Effector CD4-positive, alpha-beta T cell (primary cell): ENCODE measurements at places on chromosomes 5 and 9.

DNA sequence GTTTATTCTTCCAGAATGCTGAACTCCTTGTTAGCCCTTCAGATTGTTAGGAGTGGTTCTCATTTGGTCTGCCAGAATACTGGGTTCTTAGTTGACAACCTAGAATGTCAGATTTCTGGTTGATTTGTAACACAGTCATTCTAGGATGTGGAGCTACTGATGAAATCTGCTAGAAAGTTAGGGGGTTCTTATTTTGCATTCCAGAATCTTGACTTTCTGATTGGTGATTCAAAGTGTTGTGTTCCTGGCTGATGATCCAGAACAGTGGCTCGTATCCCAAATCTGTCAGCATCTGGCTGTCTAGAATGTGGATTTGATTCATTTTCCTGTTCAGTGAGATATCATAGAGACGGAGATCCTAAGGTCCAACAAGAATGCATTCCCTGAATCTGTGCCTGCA is 21.9 kb downstream of the PTGS1 start:
- DNase-seq: no peak

DNA sequence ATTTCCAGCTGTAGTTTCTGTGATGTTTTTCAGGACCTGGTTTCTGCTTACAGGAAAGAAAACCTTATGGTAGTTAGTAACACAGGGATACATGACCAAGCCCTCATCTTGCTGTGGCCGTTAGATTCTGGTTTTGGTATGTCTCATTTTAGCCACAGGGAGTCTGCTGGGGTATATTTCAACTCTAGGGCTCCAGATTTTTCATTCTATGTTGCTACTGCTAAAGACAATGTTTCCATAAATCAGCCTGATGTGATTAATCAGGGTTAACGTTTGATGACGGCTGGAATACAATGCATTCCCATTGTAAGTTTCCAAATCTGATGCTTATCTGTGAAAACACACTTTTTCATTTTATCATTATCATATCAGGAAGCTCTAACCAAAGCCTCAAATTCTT is 48.2 kb downstream of the P4HA2 start:
- no peak for DNase-seq

- no peak for DNase-seq
Measured at GRCh38 chr9:19049917-19050636, 850 bp downstream of the RRAGA start.

DNA sequence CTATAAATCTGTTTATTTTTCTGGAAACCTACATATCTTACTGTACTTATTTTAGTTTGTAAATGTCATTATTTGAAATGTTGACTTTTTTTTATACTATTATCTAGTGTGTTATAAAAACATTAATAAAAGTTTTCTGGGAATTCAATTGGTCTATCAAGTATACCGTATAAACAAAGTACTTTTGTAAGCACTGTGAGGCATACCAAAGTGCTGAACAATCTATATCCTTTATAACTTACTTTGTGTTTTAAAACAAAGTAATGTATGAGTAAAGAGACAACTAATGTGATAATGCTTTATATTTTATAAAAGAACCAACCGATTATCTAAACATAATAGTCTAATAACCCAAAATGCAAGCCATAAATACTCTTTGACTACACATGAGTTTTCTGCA is 23.1 kb downstream of the EDIL3 start:
- no peak for DNase-seq

- no peak for DNase-seq
Measured at GRCh38 chr5:96175090-96175489, 213.4 kb upstream of the ELL2 start.

GRCh38 chr5:175365866-175366265 is 78.1 kb downstream of the DRD1 start:
- no peak for DNase-seq

DNA sequence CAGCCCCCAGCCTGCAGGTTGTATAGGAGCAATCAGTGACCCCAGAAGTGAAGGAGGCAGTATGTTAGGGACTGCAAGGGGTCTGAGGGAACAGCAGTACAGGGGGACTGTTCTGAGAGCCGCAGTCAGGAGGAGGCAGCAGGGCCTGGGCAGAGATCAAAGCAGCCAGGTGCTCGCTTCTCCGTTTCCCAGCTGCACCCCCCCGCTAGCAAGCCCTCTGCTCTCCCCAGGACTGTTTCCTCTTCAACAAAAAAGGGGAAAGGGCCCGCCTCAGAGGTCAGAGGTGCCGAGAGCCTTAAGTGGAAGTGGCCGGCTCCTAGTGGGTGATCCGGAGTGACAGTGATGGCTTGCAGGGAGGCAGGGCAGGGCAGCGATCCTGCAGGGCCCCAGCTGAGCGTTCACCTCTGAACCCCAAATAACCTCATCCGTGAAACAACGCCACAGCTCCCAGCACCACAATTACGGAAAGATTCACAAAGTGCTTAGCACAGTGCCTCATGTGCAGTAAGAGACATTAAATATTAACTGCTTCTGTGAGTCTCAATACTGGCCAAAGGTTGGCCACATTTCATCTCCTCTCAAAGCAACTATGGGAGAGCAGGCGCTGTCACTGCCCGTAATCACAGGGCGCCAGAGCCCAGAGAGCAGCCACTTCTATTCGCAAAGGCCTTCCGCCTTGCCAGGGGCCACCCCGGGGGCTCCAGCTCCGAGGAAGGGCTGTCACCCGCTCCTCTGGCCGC is 8.0 kb downstream of the CLPTM1L start:
- DNase-seq: no peak

DNA sequence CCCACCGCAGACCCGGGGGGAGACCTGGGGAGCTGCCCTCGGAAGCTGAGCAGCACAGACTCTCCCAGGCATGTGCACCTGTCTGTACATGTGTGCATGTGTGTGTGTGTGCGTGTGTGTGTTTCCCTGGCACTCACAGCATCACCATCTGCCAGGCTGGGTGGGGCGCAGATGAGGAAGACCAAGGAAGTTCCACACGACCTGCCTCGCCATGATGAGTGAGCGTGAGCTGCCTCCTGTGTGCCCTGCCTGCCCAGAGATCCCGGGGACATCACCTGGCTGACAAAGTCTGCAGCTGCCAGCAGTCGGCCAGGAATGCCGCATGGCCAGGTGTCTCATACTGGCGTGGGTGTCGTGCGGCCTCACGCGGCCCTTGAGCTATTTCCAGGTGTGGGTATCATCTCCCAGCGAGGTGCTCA is 4.0 kb upstream of the GPSM1 start:
- no peak for DNase-seq

DNA sequence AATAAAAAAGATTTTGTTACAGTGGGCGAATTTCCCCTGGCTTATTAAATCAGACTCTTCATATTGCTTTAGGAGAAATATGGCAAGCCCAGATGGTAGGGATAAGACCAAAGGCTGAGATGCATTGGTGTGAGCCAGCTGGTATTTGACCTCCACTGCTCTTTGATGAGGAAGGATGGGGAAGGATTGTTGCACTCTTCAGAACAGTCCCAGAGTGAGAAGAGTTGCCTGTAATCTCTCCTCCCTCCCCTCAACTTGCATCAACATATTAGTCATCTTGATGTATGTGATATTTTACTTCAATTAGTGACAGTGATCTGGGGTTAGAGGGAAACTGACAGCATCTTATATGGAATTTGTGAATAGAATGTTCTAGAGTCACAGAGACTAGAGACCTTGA is 136.6 kb downstream of the ADAMTS12 start:
- no peak for DNase-seq

- DNase-seq: no peak
Measured at GRCh38 chr9:35070823-35071813, 1.3 kb downstream of the VCP start.

DNA sequence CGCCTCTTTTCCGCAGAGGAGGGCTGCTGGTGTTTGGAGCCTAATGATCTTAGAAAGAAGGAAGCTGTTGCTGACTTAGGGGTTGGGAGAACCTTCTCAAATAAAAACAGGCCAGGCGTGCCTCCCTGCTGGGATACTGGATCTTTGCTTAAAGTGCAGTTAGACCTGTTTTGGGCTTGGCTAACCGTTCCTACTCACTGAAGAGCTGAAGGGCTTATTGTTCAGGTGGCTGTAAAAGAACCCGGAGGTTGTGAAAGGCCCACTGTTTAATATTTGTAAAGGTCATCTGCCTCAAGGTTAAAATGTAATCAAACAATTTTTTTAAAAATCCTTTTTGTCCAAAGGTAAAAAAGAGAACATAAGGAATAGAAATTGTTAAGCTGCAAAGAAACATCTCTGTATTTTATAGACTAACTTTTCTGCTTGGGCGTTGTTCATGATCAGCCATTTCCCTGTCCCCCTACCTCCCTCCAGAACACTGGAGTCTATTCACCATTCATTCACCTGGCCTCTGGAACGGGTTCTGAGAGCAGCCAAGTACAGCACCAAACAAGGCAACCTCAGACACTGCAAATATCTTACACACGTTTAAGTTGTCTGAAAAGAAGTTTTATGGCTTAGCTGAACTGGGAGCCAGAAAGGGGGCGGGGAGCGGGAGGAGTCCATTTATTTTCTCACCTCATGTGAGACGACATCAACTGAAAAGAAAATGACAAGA is 18.6 kb upstream of the MTMR12 start:
- no peak for DNase-seq

DNA sequence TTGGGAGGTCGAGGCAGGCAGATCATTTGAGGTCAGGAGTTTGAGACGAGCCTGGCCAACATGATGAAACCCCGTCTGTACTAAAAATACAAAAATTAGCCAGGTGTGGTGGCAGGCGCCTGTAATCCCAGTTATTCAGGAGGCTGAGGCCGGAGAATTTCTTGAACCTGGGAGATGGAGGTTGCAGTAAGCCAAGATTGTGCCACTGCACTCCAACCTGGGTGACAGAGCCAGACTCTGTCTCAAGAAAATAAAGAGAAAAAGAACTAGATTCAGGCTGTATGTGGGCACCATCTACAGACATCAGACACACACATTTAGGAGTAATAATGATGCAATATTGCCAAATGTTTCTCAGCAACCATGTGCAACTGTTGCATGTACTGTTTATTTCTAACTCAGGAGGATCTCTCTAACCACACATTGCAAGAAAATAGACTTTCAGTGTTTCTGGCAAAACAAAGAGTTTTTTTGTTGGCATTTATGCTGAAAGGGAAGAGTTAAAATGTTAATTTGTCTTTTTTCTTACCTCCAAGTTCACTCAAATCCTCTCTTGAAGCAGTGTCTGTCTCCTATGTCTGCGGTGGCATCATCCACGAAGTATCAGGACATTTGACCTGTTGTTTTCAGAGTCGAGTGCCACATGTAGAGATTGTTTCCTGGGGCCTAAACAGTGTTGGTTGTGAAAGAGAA is 5.1 kb upstream of the ORM1 start:
- no peak for DNase-seq

- no peak for DNase-seq
Measured at GRCh38 chr5:139368613-139369012, 14.5 kb downstream of the SLC23A1 start.

DNA sequence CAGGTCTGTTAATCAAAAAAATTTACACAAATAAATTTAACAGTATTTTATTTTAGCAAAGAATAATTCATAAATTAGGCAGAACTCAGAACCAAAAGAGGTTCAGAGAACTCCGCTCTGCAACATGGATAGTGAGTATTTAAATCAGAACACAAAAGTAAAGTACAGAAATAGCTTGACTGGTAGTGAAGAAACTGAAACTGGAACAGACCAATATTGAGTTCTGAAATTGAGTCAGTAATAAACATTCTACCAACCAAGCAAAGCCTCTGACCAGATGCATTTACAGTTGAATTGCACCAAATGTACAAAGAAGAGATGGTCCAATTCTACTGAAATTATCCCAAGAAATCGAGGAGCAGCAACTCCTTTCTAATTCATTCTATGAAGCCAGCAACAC is 1542.8 kb downstream of the EFNA5 start:
- DNase-seq: no peak

DNA sequence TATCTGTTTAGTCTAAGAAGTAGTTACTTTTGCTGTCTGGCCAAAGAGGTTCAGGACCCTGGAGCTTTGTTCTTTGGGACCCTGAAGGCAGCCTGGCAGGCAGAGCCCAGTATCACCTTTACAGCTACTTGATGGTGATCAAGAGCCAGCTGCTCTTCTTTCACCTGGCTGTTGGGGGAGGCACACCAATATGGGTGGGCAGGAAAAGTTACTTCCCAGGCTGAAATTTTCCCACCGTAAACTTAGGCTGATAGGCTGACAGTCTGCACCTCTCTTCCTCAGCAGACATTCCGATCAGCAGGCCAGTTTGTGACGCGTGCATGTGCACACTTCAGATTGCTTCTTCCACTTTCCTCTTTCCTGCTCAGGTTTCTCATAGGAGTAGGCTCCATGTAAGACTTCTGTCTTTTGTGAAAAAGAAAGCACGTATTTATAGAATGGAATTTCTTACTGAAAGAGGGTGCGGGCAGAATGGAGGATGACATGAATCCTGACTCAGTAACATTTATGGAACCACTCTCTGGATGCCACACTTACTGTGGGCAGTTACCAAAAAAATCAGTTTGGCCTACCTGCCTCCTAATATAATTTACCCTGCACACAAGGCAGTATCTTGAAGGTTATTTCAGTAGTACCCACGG is 223.9 kb upstream of the DMRT1 start:
- no peak for DNase-seq

DNA sequence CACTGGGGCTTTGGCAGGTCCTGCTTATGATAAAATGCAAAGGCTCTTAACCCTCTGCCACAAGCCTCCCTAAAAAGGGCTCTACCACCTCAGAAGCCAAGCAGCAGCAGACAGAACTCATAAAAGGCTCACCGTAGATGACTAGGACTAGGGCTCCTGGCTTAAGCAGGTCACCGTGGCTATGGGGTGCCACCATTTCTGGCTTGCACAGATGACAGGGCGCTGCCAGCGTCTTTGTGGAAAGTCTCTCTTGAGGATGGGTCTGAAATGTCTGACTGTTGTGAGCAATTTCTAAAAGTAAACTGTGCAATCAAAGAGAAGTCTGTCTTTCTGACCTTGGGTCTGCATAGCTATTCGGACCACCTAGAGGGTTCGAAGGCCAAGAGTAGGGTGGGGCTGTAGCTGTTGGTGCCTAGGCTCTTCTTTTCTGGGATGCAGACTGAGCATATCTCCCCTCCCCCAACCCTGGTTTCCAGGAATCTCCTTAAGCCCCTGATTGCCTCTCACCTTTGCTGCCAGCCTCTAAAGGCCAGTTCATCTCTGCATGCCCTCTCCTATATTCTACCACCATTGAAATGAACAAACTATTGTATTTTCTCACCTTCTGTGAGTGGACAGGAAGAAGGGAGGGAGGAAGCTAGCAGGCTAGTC is 307.4 kb downstream of the ARHGAP26 start:
- no peak for DNase-seq

GRCh38 chr5:114988096-114988495 is 181.6 kb downstream of the TRIM36 start:
- DNase-seq: no peak

- DNase-seq: no peak
Measured at GRCh38 chr5:32147236-32147635, 26.9 kb downstream of the GOLPH3 start.

- DNase-seq: no peak
Measured at GRCh38 chr9:1013021-1013420, 36.6 kb downstream of the DMRT3 start.

GRCh38 chr5:32612134-32612888 is 27.0 kb downstream of the SUB1 start:
- DNase-seq: no peak

- no peak for DNase-seq
Measured at GRCh38 chr5:168301593-168302390, 10.3 kb downstream of the WWC1 start.
